ENCODE measurements at places on chromosomes 1 and 21.

DNA sequence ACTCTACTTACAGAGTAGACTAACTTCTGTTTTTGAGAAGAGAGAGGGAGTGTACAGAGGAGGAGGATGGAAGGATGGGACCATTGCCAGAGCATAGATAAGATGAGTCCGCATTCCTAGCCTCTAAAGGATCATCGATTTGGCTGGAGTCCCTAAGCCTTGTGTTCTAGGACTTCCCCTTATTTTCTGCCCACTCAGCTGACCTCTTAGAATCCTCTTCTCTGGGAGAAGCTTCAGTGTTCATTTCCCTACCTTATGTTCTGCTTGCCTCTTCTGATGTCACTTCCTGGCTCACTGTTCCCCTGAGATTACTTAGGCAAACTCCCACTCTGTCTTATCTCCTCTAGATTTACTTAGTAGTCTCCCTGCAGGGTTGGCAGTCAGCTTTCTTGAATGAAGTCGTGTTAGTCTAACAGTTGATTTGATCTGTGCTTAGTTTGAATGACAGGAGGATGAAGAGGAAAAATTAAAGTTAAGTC, 156.7 kb downstream of the SYT2 start:
- no peak for DNase-seq

DNA sequence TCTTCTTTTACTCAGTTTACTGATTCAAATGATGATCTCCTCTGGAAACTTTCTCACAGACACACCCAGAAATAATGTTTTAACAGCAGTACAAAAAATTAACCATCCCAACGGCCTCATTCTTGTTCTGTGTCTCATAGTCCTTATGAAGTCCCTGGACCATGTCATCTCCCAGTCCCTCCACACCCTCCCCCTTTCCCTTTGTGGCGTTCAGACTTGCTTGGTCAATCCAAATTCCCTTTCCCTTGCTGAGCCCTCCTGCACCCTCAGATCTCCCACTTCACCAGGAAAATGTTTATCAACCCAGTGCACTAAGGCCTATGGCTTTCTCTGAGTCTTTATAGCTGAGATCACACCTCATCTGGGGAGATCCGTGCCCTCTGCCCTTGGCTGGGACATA, 85.9 kb downstream of the CENPF start:
- no peak for DNase-seq

DNA sequence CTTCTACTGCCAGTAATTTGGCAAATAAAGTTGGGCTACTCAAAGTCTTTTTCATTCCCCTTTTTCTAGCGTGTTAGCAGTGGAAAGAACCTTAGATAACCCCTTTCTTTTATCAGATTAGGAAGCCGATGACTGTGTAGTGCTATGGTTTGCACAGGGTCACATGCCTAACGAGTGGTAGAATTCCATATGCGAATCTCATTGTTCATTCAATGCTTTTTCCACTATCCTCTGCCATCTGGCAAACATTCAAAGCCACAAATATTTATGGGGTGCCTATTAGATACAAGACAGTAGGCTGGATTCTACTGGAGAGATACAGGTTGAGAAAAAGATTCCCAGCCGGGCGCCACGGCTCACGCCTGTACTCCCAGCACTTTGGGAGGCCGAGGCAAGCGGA, 14.9 kb upstream of the IER5 start:
- no peak for DNase-seq

DNA sequence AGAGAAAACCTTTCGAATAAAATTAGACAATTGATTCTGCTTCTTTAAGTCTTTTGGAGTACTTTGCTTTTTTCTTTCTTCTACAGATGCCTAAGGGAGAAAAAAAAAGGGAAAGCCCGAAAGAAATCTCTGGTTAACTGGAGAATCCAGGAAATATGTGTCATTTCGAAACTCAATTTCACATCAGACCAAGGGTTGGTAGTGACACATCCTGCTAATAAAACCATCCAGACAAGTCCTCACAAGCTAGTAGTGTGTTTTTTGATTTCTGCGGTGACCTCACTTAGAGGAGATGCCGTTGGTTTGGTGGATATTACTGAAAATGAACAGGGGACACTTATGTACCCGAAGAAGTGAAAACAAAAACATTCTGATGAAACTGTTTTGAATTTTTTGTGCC, 726.5 kb upstream of the ADAMTS5 start:
- DNase-seq = no peak

DNA sequence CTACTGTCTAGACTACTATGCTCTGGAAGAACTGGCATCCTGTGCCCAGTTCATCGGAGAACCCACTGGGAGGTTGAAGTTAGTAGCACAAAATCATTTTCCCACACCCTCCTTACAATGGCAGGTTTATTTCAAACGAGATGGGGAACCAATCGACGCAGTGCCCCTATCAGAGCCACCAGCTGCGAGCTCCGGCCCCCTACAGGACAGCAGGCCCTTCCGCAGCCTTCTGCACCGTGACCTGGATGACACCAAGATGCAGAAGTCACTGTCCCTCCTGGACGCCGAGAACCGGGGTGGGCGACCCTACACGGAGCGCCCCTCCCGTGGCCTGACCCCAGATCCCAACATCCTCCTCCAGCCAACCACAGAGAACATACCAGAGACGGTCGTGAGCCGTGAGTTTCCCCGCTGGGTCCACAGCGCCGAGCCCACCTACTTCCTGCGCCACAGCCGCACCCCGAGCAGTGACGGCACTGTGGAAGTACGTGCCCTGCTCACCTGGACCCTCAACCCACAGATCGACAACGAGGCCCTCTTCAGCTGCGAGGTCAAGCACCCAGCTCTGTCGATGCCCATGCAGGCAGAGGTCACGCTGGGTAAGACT, 115.5 kb upstream of the KLHDC7A start:
- DNase-seq = no peak

DNA sequence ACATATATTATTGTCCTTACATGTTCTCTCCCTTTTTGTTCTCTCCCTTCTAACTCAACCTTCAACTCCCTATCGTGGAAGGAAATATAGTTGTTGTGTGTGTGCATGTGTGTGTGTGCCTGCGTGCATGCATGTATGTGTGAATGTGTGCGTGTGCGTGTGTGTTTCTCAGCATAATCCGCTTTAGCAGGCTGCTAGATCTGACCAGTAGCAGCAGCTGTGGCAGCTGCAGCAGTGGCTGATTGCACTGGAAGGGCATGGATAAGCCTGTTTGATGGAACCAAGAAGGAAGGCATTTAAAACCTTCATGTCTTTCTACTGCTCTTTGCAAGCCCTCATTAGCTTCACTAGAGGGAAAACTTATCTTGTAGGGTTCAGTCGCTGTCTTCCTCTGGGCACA, 65.6 kb upstream of the IRF2BP2 start:
- no peak for DNase-seq

GRCh38 chr21:29671728-29672127, 268.1 kb downstream of the GRIK1 start:
- DNase-seq = no peak

- DNase-seq = no peak
Observed at GRCh38 chr1:66312271-66312990, 221.5 kb upstream of the SGIP1 start.

DNA sequence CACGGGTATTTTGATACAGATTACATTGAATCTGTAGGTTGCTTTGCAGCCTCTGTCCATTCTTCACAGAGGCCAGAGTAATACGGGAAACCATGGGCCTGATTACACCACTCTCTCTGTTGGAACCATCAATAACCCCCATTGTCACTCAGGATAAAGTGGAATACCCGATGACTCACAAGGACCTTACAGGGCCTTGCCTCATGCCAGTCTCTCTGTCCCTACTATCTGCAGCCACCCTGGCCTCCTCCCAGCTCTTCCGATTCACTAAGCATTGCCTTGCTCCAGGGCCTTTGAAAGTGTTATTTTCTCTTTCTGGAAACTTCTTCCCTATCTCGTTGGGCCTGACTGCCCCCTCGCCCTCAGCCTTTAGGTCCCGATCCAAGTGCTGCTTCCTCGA, 61.7 kb downstream of the HMGB4 start:
- no peak for DNase-seq

- DNase-seq = no peak
Observed at GRCh38 chr1:200036619-200037270, 9.2 kb downstream of the NR5A2 start.

- no peak for DNase-seq
Observed at GRCh38 chr1:80779275-80779674, 1021.5 kb upstream of the ADGRL2 start.

DNA sequence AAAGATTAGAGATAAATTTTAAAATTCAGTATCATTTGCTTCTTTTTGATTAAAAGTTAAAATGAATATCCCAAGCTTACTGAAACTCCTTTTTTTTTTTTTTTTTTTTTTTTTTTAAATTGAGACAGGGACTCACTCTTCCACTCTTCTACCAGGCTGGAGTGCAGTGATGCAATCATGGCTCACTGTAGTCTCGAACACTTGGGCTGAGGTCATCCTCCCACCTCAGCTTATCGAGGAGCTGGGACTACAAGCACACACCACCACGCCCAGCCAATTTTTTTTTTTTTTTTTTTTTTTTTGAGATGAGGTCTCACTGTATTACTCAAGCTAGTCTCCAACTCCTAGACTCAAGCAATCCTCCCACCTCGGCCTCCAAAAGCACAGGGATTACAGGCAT, 92.1 kb upstream of the RGS18 start:
- DNase-seq = no peak

- no peak for DNase-seq
Observed at GRCh38 chr1:147080671-147081394, 91.4 kb downstream of the PRKAB2 start.

Data from esophagus squamous epithelium (tissue), 5 donors.